ENCODE measurements at places on chromosomes 2 and 18.

DNA sequence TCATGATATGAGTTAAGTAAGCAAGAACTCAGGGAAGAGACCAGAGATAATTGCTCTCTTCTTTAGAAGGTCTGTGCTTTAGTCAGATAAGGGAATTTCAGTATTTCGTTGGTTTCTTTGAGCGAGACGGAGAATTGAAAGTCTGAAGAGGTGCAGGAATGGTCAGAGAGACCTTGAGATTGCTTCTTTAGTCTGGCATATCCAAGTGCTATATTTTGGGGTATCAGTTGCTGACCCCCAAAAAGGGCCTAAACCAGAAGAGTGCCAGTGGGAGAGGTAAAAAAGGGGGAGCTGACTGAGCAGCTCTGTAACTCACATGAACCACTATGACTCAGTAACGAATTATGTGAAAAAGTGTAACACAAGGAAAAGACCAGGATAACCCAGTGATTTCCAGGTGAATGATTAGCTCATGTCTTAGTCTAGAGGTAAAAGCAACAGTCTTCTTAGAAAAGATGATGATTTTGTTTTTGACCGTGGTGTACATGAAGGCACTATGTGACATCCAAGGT is 932.9 kb downstream of the TDRD15 start:
- DNase-seq, result no peak

- peak; percentile 31 for DNase-seq
Observed at GRCh38 chr2:142131010-142131669, at the start of gene LRP1B. LRP1B (minus strand) TSS chr2:142131016; CDS start chr2:142130729, 287 bp downstream.

DNA sequence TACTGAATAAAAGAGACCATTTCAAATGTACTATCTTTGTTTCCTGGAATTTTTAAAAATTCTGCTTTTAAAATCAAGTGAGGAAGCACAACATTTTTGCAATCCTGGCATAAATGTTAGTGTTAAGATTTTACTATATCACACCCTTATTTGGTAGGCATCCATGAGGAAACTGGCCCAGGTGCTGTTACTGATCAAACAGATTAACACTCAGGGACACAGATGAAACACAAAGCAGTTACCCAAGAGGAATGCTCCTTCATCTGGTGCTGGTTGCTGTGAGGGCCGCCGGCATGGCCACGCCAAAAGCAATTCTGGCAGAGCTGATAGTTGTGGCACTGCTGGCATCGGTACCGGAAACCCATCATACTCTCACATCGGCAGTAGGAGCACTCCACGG is 96.8 kb downstream of the DTNB start:
- DNase-seq, result no peak

DNA sequence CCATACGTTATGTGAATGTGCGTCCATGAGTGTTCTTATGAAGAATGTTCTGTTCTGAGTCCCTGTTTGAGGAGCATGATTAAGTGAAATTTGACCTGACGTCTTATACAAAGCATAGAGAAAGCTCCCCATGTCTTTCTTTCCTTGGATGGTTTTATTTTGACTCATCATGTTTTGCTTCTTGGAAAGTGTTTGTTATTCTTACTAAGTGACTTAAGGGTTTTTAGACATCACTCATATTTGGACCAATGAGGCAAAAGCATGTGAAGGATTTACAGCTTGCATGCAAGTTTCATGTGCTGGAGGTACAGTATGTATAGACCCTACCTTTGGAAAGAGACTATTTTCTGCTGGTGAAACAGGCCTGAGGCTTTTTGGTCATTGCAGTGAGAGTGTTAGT is 33.5 kb upstream of the ZEB2 start:
- peak; percentile 91 for DNase-seq

DNA sequence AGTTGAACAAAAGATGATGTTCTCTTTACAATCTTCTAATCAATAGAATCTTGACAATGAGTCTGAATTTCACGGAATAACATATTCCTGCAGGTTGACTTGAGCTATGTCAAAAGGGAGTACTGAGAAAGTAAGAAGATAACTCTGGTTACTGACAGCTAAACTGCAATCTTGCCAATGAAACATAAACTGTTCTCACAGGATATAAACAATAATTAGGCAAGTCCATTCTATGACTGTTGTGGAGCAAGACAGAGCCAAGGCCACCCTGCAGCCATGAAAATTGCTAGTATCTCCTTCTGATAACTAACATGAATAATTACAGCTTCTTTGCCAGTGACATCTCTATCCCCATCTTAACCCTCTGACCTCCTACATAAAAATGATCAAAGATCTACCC is 6.3 kb upstream of the RPRD1A start:
- no peak for DNase-seq

GRCh38 chr18:76528477-76529432 is 33.7 kb upstream of the ZNF516 start:
- peak; percentile 39 for DNase-seq

DNA sequence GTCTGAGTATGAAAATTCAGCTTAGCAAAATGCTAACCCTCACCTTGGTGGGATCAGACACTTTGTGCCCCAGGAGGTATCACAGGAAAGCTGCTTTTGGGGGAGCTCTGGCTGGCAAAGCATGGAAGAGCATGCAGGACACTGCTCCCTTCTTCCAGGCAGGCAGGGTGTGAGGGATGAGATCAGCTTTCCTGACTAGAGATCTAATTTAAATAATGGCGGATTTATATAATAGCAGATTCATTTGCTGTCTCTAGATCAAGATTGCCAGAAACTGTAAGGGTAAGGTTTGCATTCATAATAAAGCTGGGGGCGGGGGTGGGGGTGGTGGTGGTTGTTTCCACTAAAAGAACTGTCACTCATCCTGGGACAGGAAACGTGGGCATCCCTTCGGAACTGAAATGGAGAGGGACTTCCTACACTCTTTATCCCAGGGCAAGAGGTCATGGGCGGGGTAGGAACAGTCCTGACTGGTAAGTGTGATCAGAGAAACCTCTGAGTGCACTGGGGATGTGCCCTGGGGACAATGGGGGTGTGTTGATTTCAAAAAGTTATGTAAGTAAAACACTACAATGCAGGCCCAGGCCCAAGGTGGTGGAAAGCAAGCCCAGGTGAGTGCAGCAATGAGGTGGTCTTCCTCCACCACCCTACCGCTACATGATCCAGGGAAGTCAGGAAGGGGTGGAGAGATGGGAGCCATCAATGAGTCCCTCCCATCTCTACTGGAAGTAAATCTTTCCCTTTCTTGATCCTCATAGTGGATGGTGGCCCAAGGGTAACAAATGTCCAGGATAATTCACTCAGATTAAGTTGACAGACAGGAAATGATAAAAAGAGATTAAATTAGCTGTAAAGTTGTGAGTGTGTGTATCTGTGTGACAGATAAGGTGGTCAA is 171.4 kb upstream of the SERPINE2 start:
- no peak for DNase-seq

DNA sequence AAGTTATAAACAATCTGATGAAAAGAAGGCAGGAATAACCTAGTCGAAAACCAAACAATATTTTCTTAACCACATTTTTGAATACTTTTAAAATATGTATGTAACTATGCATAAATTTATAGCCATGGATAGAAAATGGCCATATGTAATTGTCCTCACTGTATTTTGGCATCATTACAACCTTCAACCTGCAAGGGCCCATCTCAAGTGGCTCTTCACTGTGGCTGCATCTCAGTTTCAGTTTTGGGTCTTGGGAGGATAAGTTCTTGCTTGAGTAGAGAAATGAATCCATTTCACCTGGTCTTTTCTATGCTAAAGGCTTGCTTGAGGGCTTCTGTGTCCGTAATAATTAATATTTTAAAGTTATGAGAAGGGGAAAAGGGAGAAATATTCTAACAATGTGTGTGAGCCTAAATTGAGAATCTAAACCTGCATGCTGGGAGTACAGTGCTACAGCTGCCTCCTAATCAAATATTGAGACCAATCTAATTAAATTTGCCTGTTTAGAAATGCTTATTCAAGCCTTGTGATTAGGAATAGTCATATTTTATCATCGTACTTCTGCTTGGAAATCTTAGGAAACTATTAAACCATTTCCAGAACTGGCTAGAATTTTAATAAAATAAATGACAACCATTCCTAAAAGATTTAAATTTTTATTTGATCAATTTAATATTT is 92.5 kb downstream of the EML4 start:
- DNase-seq, result no peak

DNA sequence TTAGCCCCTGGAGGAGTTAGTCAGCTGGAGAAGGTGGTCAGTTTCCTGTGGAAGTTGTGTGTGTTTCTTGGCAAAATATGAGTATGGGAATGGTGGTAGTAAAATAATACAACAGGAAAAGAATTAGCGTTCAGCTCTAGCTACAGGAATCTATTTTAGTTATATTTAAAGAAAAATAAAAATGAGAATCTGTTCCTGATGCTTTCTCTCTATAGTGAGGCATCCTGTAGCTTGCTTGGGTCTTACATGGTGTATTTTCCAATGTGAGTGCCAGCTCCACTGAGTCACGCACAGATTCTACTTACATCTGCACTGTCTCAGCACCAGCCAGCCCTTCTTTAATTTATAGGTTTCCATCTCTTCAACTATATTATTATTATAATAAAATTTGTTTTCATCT is 132.2 kb downstream of the BIRC6 start:
- no peak for DNase-seq

GRCh38 chr2:42537493-42537892 is 30.9 kb upstream of the MTA3 start:
- DNase-seq, result no peak

- no peak for DNase-seq
Observed at GRCh38 chr2:105039559-105039958, 1.7 kb downstream of the MRPS9 start.

DNA sequence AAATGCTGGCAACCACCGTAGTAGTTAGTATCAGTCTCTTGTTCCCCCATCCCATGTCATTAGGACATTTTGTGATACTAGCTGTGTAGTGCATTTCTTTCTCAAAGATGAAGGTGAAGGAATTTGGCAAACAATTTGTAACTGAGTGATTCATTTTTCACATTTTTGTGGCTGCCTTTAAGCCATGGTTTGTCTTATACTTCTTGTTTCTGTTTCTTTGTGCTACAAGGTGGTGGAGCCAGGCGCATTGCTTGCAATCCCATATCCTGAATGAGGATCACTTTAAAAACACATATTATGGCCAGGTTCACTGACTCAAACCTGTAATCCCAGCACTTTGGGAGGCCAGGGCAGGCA is 40.6 kb downstream of the GPD2 start:
- DNase-seq, result peak; percentile 88

GRCh38 chr2:56191617-56192016 is 7.8 kb downstream of the CCDC85A start:
- peak; percentile 59 for DNase-seq

GRCh38 chr2:99960291-99960690 is 182.1 kb downstream of the AFF3 start:
- DNase-seq, result no peak

GRCh38 chr2:10811517-10811916 is 1.1 kb downstream of the PDIA6 start:
- DNase-seq, result no peak
